ENCODE measurements at places on chromosomes 2 and 18.
A peak's percentile ranks its signal among the peaks of the same experiment; 100 is the strongest.

GRCh38 chr2:28161466-28161865 lies 231.2 kb upstream of the FOSL2 start:
- no peak for DNase-seq

GRCh38 chr2:232363784-232364615 lies 14.6 kb upstream of the ALPP start:
- no peak for DNase-seq

GRCh38 chr18:34592961-34593382 lies 117.1 kb upstream of the DTNA start:
- DNase-seq: peak; percentile 30

GRCh38 chr18:13290856-13291271 lies 72.3 kb downstream of the LDLRAD4 start:
- DNase-seq: no peak

DNA sequence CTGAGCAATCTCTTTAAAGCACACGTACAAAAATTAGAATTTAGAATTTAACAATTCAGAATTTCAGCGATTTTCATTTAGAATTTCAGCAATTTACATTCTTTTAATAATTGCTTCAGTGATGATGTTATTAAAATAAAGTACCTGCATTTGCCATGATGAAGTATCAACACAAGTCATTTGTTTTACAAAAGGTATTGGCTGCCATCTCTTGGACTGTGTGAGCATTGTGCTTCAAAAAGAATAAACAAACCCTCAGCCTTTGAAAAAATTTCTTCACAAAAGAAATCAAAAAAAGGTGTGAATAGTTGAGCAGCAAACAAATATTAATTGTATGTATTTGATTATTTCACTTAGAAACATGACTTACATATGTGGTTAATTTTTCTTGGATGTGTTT lies 27.1 kb upstream of the ZC3H15 start:
- no peak for DNase-seq

DNA sequence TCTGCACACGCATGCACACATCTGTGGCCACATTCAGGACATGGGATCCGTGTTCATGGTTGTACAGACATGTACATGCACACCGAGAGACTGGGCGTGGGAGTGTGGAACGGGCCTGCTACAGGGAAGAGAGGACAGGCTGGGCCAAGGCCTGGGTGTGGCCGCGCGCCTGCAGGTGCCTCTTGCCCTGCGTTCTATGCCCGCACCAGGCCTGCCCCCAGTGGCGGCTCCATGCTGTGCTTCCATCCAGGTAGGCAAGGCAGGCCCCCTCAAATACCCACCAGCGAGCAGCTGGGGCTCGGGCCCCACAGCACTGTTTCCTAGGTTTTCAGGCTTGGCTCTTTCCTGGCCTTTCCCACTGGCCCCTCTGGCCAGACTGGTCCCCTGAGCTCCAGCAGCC lies 15.5 kb upstream of the PTMA start:
- no peak for DNase-seq

- DNase-seq: no peak
These were observed 18.6 kb downstream of the GAREM2 start for GRCh38 chr2:26191316-26192159.

GRCh38 chr2:240593026-240593702 lies 6.6 kb downstream of the CAPN10 start:
- no peak for DNase-seq

- no peak for DNase-seq
These were observed 16.2 kb downstream of the CEP68 start for GRCh38 chr2:65072181-65072970.

- DNase-seq: no peak
These were observed 50.9 kb upstream of the RGPD4 start for GRCh38 chr2:107775791-107776190.

DNA sequence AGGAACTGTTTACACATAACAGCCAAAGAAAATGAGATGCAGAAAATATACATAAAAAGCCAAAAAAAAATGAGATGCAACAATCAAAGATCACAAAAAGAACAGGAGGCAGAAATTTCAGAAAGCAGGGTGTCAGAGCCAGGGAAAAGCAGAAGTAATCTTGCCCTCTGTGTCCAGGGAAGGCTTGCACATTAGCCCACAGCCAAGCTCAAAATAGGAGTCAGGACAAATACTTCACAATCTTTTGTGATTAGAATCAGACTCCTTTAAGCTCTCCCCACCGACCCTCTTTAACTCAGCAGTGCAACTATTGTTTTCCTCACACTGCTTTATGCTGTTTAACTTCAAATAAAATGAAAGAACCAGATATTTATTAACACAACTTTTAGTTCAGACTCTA lies 34.6 kb downstream of the IAH1 start:
- no peak for DNase-seq

DNA sequence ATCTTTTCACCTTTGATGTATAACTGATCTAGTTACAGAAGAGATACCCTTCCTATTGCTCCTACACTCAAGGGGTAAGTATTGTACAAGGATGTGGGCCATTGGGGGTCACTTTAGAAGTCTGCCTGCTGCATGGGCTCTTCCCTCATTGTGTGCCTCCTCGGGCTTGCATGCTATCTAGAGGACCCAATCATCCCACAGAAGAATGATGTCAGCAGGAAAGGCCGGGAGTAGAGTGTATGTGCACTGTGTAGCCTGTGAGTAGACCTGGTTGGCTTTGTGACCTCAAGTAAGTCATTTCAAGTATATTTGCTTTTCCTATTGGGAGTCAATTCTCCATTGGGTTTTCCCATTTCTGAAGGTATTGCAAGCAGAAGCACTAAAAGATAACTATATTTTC lies 129.5 kb upstream of the TRIB2 start:
- no peak for DNase-seq

- DNase-seq: no peak
These were observed 29.3 kb downstream of the MBP start for GRCh38 chr18:77103187-77103850.

DNA sequence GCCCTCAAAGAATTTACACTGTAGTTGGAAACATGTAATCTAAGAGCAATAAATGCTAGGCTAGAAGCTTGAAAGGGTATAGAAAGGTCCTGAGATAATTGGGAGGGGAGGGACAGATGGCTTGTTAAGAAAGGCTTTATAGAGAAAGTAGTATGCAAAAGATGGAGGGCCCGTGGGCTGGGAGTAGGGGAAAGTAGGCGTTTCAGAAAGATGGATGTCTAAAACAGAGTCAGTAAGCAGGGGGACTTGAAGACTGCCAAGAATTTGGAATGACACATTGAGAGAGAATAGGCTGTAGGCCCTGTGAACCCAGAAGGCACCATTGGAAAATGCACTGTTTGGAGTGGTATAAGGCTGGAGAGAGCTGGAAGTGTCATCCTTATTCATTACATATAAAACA lies 822 bp downstream of the PSMG2 start:
- DNase-seq: no peak

GRCh38 chr18:39959839-39960238 lies 1995.2 kb upstream of the PIK3C3 start:
- no peak for DNase-seq

DNA sequence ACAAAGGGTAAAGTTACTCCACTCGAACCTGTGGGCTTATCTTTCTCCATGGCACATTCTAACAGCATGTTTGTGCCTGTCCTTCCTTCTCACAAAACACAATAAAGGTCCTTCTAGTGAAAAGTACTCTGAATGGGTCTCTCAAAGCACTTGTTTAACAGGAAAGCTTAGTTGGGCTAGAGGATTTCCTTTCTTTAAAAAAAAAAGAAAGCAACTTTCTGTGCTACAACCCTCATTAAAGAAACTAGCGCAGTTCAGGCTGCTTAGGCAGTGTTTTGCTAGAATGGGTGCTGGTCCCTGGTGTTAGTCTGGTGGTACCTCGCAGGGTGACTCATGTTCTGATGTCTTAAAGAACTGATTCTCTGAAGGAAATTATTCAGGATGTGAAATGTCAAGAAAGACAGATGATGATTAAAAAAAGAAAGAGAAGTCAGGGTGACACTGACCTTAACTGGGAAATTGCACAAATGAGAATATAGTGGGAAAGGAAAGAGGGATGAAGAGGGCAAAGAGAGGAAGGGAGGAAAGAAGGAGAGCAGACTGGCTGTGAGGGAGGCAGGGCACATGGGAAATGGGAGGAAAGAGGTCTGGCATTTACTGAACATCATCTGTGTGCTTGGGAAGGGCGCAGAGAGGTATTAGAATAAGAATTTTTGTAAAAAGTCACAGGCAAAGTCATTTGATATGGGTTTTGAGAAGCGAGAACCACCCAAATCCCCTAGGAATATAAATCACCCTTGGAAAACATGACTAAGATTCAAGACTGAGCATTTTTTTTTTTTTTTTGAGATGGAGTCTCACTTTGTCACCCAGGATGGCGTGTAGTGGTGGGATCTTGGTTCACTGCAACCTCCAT lies 74.9 kb downstream of the ATP8B1 start:
- DNase-seq: no peak

DNA sequence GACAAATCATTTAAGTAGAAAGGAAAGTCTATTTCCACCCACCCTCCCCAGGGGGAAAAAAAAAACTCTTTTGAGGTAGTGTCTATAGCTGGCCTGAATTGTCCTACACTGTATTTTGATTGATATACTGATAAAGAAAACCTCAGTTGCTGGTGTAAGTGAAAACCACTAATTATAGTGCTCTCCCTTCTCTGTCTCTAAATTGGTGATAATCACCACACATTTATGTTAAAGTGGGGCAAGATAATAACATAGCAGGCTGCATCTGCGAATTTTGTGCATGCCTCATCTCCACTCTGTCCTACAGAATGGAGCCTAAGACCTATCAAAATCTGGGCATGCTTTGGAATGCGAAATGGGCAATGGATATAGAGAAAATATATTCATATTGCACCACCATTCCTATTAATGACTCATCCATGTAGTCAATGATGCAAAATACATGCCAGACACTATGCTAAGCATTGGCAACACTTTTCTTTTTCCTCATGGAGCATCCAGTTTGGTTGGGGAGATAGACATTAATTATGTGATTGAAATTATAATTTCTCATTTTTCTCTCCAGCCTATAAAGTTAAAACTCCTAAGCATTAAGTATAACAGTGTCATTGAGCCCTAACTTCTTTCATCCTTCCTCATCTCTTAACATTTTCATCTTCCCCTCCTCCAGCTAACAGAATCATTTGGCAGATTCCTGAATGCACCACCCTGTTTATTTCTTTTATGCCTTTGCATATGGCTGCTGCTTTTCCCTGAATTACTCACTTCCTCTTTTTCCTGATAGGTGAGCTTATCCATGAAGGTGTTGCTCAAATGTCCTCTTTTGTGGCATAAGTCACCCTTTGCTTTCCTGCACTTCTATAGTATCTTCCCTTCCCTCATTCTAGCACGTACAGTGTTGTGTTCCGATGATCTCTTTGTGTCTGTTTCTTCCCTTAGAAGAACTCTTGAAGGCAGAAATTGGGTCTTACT lies 58.2 kb downstream of the SLC9A2 start:
- DNase-seq: no peak

- no peak for DNase-seq
These were observed 21.7 kb downstream of the ZNF638 start for GRCh38 chr2:71353248-71353647.

GRCh38 chr2:147051814-147052213 lies 793.0 kb upstream of the ACVR2A start:
- DNase-seq: no peak

DNA sequence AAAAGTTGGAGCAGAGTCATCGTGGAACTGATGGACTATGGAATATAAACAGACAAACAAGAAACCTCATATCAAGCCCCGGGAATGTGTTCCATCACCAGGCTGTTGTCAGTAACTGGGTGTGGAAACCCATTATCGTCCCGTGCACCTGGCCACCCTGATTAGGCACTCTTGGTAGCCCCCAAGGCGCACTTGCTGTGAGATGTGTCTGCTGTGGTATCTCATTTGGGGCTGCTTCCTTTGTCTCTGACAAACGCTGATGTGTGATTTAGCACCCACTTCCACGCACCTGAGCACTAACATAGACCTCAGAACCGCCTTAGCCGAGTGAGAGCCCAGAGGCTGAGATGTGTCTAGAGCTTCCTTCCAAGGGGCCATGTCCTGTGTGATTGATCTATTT lies 96.3 kb downstream of the PRPF40A start:
- no peak for DNase-seq

DNA sequence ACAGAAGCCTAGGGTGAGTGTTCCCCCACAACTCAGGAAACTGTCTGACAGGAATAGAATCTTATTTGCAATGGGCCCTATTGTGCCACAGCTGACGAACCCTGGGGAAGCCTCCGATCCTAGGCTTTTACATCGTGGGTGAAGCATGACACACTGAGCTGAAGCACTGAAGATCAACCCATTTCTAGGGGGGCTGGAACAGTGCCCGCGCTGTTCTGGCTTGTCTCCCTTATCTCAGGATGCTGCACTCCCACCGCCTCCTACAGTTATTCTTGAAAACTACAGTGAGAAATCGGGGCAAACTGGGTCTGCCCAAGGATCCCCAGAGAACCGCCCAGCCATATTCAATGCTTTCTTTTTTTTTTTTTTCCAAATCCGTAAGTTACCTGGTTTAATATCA lies 41.1 kb downstream of the NETO1 start:
- no peak for DNase-seq

Measured in iPS DF 19.7 (cell line).